NCI-H187 treated with DMSO at 0.1 percent for 48 hours (cell line): ENCODE measurements at places on chromosomes 6 and 20.

DNA sequence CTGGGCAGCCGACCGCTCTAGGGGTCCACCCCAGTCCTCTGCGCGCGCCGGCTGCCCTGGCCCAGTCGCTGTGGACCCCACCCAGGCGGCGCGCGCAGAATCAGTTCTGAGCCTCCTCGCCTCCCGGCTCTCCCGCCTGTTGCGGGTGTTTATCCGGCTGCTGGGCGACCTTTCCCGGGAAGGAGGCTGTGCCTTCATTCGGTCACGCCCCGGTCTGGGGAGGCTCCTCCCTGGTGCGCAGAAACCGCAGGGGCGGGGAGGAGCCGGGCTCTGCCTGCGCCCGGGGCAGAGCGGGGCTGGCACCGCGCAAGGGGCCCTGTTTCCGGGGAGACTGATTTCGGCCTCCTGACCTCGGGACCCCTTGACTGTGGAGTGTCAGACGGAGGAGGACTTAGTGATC is 80.8 kb upstream of the EYS start:
- no peak for DNase-seq

DNA sequence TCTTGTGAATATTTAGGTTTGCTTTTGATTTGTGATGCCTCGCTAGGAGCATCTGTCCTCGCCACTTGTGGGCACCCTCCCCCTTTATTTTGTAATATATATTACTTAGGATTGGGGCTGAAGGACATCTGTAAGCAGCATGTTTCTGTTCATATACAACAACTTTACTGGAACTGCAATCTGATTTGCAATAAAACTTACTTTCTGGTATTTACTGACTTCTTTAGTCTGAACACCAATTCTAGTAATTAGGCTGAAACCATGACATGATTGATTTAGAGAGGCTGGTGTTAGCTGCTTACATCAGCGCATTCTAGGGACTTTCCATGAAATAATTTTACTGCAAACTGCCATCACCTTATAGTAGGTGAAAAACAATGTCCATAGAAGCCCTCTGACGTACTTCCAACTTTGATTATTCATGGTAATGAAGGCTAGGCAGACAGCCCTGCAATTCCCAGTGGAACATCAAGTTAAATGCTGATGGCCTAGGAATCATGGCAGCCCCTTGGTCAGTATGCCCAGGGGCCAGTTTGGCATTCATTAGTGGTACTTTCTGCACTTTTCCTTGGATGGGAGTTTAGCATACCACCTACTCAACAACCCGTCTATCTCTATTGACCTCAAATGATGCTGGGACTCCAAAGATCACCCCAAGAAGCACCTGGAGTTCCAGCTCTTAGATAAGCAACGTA is 132.9 kb upstream of the MCHR2 start:
- no peak for DNase-seq

GRCh38 chr20:25160897-25161296 is 34.6 kb upstream of the ENTPD6 start:
- no peak for DNase-seq

DNA sequence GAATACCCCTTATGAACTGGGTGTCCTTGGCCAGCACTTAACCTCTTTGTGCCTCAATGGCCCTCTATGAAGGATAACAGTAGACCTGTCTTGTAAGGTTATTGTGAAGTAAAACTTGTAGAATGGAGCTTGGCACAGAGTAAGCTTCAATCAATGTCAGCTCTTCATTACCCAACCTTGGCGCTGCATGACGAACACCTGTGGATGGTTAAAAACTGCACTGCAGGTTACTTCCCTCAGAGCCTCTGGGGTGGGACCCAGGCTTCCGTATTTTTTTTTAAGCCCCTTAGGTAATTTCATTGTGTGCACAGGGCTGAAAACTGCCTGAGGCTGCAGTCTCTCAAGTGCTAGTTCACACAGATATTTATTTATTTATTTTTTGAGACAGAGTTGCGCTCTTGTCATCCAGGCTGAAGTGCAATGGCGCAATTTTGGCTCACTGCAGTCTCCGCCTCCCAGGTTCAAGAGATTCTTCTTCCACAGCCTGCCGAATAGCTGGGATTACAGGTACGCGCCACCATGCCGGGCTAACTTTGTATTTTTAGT is 42.8 kb upstream of the SLC23A2 start:
- DNase-seq, result no peak

DNA sequence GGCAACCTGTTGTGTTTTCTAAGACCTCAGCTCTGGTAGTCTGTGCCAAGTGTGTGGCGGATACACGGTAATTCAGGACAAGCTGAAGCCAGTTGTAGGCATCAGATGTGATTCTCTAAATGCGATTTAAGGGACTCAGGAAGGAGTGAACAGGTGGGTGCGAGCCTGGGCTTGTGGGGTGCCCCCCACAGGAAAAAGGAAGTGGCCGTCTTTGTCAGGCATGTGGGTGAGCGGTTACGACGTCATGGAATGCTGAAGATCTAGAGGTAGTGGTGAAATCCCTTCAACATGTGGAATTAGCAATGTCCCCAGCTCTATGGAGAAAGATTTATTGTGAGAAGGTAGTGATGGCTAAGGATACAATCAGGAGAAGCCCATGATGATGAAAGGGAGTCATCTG is 95.1 kb upstream of the EXOC2 start:
- DNase-seq, result no peak

GRCh38 chr20:21272279-21272678 is 30.9 kb upstream of the XRN2 start:
- no peak for DNase-seq
